ENCODE measurements at places on chromosomes 4 and X.

DNA sequence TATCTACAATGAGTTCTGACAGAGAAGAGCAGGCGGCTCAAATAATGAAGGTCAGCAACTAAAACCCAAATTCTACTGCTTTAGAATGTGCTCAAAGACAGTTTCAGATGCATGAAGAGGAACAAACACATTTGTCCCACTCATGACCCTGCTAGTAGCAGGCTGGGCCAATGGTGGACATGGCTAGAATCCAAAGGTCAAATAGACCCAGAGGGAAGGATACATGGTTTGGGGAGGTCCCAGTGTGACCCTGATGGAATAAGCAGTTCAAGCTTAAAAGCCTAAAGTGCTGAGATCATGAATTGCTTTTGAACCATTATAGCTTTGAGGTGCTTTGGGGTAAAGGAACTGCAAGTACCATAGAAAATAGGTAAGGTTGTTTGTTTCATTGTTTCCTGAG is 450.7 kb downstream of the MID1IP1 start:
- no peak for DNase-seq

DNA sequence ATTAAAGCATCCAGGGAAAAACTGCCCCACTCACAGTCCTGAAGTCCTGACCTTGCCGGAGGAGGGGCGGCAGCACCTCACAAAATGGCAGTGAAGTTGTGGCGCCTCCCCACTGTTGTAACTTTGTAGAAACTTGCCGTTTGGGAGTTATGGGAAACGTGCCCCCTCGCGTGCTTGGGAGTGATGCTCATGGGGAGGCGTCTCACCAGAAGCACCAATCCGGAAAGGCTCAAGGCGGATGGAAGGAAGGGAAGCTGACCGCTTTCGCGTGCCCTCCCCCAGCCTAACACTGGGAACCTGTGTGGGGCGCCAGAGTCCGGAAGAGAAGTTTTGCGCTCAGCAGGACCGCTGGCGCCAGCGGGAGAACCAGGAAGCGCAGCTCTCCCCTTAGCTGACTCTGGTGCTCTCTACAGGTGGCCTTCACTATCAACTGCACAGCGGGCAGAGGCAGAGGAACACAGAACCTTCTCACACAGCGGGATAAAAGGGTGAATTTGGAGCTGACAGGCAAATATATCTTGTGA is at the start of the genes CT45A10 and SAGE1:
Gene CT45A10 (minus strand): TSS at position 151 of the 524 bp plus-strand sequence. CDS start 8,100 bp downstream, outside the sequence.
Gene SAGE1 (plus strand): TSS at position 423 of the 524 bp plus-strand sequence. CDS start 2,527 bp downstream, outside the sequence.
- no peak for DNase-seq

DNA sequence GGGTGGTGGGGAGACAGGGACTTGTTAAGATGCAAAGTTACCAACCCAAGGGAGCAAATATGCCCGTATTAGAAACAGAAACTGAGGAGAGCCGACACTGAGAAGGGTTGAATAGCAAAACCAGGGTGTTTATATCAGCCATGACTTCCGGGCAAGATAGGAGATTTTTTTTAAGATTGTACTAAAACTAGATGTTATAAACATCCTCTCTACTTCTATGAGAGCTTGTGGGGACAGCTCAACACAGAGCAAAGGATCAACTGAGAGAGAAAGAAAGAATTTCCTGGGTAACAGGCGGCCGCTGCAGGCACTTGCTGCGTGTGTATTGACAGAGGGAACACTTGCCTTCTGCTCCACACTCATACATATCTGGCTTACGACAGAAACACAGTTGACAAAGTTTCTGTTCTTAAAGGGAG is 49.1 kb upstream of the FBXW7 start:
- DNase-seq = no peak

DNA sequence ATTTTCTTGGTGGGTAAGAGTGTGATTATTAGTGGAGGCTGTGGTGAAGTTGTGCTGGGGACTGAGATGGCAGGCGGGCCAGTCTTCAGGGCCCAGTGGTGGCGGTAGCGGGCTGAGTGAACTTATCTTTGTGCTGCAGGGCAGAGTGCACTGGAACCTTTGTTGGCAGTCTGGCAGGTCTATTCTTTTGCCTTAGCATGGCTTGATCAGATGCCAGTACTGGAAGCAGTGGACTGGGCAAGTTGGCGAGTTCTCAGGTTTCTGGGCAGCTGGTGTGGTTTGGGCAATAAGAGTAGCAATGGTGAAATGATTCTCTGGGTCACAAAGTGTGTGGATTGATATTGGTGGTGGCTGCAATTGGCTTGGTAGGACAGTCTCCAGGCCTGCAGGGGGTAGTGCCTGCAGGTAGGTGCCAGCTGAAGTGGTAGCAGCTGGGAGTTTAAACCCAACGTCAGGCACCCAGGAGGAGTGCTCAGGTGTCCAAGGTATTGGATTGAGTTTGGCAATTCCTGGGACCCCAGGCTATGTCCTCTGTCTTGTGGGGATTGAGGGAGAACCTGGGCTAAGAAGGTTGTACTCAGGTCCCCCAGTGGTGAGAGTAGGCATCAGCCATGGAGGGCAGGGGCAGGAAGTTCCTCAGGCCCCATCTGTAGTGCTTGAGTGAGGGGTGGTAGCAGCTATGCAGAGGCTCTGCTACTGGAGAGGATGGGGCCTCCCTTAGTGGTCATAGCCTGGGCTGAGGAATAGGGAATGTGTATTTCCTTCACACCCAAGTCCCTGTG is 34.9 kb upstream of the SLC25A14 start:
- DNase-seq = no peak

GRCh38 chr4:158255727-158256324 is 45.5 kb downstream of the TMEM144 start:
- peak; percentile 61 for DNase-seq

GRCh38 chr4:89703829-89704590 is 133.0 kb downstream of the SNCA start:
- no peak for DNase-seq

DNA sequence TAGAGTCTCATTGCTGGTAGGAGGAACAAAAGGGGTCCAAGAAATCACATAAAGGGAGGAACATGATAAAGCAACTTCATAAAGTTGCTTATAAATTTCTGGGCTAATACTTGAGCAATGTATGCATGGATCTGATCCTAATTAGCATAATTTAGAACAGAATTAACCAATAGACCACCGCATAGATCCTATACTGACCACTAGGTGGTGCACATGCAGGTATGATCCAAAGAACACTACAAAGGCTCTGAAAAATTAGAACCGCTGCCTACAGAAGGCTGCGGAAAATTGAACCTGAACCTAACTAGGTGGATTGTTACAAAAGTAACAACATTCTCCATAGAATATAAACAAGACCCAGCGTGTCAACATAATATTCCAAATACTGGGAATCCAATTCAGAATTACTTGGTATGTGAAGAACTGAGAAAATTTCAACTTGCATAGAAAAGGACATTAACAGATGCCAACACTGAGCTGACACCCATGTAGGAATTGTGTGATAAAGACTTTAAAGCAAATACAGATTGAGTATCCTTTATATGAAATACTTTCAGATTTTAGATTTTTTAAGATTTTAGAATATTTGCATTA is 23.3 kb downstream of the BRCC3 start:
- peak; percentile 16 for DNase-seq

- no peak for DNase-seq
Observed at GRCh38 chrX:9873952-9874351, 87.7 kb downstream of the SHROOM2 start.

DNA sequence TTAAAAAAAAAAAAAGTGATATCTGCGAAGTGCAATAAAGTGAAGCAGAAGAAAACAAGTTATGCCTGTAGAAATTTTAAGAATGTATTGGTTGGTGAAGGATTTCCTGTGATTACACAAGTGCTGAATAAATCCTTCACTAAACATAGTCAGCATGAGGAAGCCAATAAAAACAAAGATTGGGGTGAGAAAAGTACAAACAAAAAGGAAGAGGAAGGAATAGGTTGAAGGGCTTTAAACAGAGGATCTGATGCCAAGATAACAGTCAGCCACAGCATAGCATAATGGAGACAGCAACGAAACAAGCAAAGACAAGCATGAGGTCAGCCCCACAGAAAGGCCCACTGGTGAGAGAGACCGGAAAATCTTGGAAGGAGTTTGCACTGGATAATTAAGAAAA is 372.2 kb downstream of the ADAM29 start:
- peak; percentile 62 for DNase-seq

GRCh38 chr4:93368968-93369367 is 459.6 kb upstream of the ATOH1 start:
- DNase-seq = no peak

GRCh38 chrX:40651620-40652223 is 4.4 kb upstream of the CXorf38 start:
- DNase-seq = peak; percentile 48

DNA sequence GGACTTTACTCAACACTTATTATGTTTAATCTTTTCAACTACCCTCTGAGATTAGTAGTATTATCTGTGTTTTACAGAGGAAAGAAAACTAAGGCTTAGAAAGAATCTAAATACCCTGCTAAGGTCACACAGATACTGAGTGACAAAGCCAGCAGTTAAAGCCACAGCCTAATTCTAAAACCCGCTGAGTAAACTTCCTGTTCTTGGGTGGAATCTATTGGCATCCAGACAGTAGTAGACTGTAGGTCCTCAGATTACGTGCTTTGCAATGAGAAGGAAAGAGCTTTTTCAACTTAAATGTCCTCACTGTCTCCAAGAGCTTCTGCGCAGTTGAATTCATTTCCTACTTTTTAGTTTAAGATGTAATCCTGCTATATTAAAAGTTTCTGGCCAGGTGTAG is 126.0 kb downstream of the TENM3 start:
- peak; percentile 55 for DNase-seq

DNA sequence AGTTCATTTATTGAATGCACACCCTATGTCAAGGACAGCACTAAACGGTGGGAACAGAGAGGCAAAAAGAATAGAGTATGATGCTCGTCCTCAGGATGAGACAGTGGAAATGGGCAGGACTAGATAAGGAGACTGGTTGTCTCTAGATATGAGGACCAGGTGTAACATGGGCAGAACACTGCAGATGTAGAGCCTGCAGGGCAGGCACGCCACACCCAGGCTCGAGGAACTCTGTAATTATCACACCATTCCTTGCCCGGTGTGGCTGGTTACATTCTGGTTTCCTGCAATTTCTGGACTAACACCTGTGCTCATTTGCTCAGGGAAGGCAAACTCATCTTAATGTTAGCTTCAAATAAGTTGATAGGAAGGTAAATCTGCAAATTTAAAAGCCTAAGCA is 334.4 kb downstream of the DHX15 start:
- no peak for DNase-seq

- DNase-seq = no peak
Observed at GRCh38 chr4:135598151-135598550, 1396.6 kb upstream of the PABPC4L start.

DNA sequence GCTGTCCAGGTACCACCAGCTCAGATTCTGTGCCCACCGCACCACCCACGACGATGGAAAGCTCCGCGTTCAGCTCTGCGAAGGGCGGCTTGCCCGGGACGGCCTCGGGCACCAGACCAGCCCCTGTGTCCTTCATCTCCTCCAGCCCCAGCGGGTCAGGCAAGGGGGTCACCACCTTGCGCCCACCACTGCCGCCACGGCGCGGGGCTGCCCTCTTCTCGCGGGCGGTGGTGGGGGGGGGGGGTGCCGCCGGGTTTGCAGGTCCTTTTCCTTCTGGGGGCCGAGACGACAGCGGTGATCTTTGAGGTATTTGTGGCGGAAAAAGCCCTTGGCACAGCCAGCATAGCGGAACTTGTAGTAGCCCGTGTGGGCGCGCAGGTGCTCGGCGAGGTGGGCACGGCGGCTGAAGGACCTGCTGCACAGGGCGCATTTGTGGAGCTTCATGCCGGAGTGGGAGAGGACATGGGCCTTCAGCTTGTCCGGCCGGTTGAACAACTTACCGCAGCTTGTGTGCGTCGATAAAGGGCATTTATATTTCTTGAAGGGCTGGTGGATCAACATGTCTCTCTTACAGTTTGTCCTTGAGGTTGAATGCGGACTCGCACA is 50.9 kb downstream of the CFAP299 start:
- no peak for DNase-seq

- no peak for DNase-seq
Observed at GRCh38 chr4:89497517-89498308, 190.1 kb upstream of the GPRIN3 start.

DNA sequence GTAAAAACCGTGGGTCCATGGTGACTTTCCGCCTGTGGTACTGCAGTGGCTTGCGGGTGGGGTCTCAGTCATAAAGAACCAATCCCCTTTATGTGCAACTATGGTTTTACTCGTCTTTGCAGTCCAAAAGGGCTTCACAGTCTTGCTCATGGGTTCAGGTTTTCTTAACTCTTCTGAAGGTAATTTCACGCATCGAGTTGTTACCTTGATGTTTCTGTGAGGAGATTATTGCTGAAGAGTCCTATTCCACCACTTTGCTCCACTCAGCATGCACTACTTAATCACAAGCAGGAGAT is 41.5 kb downstream of the F8 start:
- no peak for DNase-seq

- DNase-seq = peak; percentile 33
Observed at GRCh38 chr4:39975488-39976089, 2.1 kb downstream of the PDS5A start.

DNA sequence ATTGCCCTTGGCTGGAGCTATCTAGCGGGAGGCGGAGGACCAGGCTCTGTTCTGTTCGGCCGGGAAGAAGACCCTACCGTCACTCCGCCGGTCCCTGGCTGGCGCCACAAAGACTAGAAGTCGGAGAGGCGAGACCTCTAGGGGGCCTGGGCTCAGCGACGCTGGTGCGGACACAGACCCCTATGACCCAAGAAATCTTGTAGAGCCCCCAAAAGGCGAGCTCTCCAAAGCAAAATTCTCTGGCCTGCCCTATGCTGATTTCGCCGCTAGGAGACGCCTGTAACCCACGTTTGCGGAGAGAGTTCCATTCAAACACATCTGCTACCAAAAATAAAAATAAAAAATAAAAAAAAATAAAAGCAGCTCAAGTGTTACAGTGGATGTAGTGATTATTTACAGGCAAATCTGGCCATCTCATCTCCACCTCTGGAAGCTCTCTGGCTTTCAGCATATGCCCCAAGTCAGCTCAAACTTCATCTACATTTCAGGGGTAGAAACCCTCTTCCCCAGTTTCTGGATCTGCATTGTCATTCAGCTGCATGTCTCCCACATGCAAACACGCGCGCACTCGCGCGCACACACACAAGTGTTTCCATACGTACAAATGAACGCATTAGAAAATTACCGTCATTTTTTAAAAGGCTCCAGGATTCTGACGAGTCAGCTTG is 2.4 kb upstream of the PCDH10 start:
- DNase-seq = peak; percentile 35

Measured in AG10803 (cell line).